Bronchial smooth muscle cell (primary cell): ENCODE measurements at places on chromosomes 7 and 10. TPM values are rescaled to one million over a fixed set of nuclear protein-coding genes. Genes with fewer than 3 reads are reported as not detected.

Gene APBB1IP
- 1.0 and 1.6 TPM in 2 replicates for total RNA-seq

Gene HOXA9
- not detected in 2 replicates for total RNA-seq

Gene PNLIPRP1
- not detected in 2 replicates for total RNA-seq

Gene GRM3
- total RNA-seq = not detected in 2 replicates

Gene FXYD4
- not detected in 2 replicates for total RNA-seq

Gene CASD1
- 11.2 and 11.7 TPM in 2 replicates for total RNA-seq

Gene CALHM1
- not detected in 2 replicates for total RNA-seq

Gene ATOH7
- not detected in 2 replicates for total RNA-seq

Gene TRIL
- total RNA-seq = under 0.01 and 2.1 TPM in 2 replicates

Gene PPP1R17
- under 0.01 TPM in 1 of 2 replicates, not detected in the other for total RNA-seq

Gene OR13A1
- total RNA-seq = under 0.01 TPM in 1 of 2 replicates, not detected in the other

Gene NODAL
- not detected in 2 replicates for total RNA-seq

Gene OGDHL
- total RNA-seq = 0.17 and 0.47 TPM in 2 replicates

Gene PHKG1
- total RNA-seq = 0.47 and 1.0 TPM in 2 replicates

Gene PRF1
- total RNA-seq = not detected in 2 replicates

Gene GFRA1
- total RNA-seq = under 0.01 TPM in 2 replicates

Gene RAB11FIP2
- total RNA-seq = 6.9 and 10.6 TPM in 2 replicates

Gene FGL2
- 170 and 189 TPM in 2 replicates for total RNA-seq

Gene ITIH5
- total RNA-seq = 0.16 and 0.17 TPM in 2 replicates

Gene CPED1
- 29.8 and 36.9 TPM in 2 replicates for total RNA-seq

Gene RARRES2
- 2.4 and 11.5 TPM in 2 replicates for total RNA-seq

Gene NUTM2A
- total RNA-seq = 0.34 and 0.47 TPM in 2 replicates

Gene GUSB
- total RNA-seq = 21.9 and 35.7 TPM in 2 replicates

Gene LRRC61
- total RNA-seq = 0.69 and 1.4 TPM in 2 replicates

Gene ASB10
- total RNA-seq = not detected in 2 replicates

Gene KNDC1
- 0.47 and 3.3 TPM in 2 replicates for total RNA-seq

Gene COL13A1
- total RNA-seq = 9.3 and 16.9 TPM in 2 replicates

Gene CPA5
- total RNA-seq = under 0.01 TPM in 1 of 2 replicates, not detected in the other

Gene COL26A1
- not detected in 2 replicates for total RNA-seq

Gene SUN3
- total RNA-seq = not detected in 2 replicates

Gene MAGI2
- 8.8 and 12.8 TPM in 2 replicates for total RNA-seq

Gene RBM20
- under 0.01 TPM in 1 of 2 replicates, not detected in the other for total RNA-seq

Gene PNLIPRP3
- total RNA-seq = under 0.01 TPM in 1 of 2 replicates, not detected in the other

Gene PRKG1
- total RNA-seq = 28.5 and 39.7 TPM in 2 replicates

Gene VOPP1
- total RNA-seq = 49.8 and 57.7 TPM in 2 replicates

Gene STRA8
- not detected in 2 replicates for total RNA-seq

Gene VSTM4
- 5.5 and 6.4 TPM in 2 replicates for total RNA-seq

Gene ARHGAP19
- total RNA-seq = 3.8 and 4.1 TPM in 2 replicates

Gene ADAMTS14
- 3.3 and 22.9 TPM in 2 replicates for total RNA-seq

Gene BBIP1
- 14.1 and 18.6 TPM in 2 replicates for total RNA-seq

Gene HECW1
- under 0.01 and 0.79 TPM in 2 replicates for total RNA-seq

Gene TIAL1
- total RNA-seq = 18.4 and 21.6 TPM in 2 replicates

Gene DRGX
- not detected in 2 replicates for total RNA-seq

Gene AEBP1
- total RNA-seq = 16.6 and 20.2 TPM in 2 replicates

Gene TRIM50
- total RNA-seq = not detected in 2 replicates

Gene WNT16
- total RNA-seq = 0.09 and 0.32 TPM in 2 replicates

Gene PYROXD2
- total RNA-seq = 11.3 and 34.9 TPM in 2 replicates

Gene MSMB
- not detected in 2 replicates for total RNA-seq

Gene PTN
- 5.2 and 38.6 TPM in 2 replicates for total RNA-seq

Gene OR6V1
- total RNA-seq = not detected in 2 replicates
